ENCODE measurements at places on chromosomes 6 and 20.

- DNase-seq, result peak; percentile 44
Measured at GRCh38 chr20:52924411-52925271, 47.5 kb upstream of the TSHZ2 start.

GRCh38 chr6:6178795-6179194 lies 141.7 kb downstream of the F13A1 start:
- no peak for DNase-seq

- DNase-seq, result no peak
Measured at GRCh38 chr6:74289884-74290283, 593.9 kb downstream of the CD109 start.

DNA sequence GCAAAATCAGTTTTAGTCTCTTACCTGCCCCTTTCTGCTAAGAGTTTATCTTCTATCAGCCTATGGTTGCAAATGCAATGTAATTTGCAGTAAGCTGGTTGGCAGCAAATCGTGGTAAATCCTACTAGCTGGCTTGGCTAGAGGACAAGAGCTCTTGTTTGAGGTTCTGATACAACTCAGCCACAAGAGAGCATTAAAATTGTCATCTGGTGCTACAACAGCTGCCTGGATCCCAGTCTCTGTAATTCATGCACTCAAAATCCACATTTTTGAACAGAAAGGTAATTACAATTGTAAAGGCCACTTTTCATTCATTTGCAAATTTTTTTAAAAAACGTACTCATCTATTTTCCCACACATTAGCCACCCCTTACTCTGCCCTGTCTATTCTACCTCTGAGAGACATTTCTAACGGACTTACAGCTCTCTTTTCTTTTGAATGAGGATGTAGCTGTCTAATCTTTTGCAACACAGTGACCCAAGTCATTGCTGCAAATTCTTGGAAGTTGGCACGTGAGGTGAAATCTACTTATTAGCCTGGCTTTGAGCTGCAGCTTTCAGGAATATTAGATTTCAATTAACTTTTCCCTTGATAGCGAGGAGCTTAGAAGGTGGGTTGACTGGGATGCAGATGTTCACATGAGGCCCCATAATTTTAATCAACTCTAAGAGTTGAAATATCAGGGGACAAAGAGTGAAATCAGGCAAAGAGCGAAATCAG lies 54.0 kb upstream of the FAM184A start:
- DNase-seq, result no peak

DNA sequence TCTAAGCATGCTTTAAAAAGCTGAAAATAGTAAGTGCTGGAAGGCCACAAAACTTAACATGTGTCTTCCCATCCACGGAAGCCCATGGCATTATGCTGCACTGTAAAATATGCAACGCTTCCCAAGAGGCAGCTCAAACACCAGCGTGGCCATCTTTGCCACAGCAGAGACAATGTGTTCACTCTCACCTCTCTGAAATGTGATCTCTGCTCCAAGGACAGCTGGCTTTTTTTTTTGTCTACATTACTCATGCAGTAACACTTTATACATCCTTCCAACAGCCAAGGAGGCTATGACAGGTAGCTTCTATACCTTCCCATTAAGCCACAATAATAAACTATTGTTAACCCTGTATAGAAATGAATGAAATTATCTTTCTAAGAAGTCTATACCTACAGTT lies 49.2 kb downstream of the BLOC1S5 start:
- DNase-seq, result no peak

DNA sequence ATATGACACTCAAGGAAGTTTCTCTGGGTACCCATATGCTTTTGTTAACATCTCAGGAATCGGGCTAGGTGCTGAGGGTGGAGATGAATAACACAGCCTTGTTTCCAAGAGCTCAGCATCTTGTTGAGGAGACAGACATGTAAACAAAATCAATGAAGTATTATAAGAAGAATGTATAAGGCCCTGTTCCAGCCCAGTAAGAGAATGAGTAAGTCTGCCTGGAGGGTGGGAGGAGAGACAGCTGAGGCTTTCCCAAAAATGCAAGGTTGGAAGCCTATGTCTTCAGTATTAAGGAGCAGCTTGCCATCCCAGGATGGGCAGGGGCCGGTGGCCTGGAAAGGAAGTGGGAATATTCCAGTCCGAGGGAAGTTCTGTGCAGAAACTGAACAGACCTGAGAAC lies 615.3 kb upstream of the BTBD3 start:
- DNase-seq, result peak; percentile 38

GRCh38 chr6:70834520-70834919 lies 122.3 kb downstream of the B3GAT2 start:
- DNase-seq, result peak; percentile 16

DNA sequence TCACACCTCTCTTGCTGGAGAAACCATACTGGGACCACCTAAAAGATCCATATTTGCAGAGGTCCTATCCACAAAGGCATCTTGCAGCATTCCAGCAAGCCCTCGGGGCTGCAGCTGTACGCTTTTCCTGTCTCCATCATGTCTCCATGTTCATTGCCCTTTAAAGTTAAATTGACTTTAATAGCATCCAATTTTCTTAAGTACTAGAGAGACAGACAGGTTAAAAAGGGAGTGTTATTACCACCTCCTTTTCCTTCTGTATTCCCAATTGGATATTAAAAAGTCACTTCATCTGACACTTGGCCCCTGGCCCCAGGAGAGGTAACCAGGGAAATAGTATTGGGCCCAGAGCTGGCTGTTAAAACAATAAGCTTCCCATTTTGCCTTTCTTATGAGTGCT lies 178.6 kb downstream of the UNC5CL start:
- DNase-seq, result no peak

GRCh38 chr20:41599699-41600104 lies 18.5 kb downstream of the CHD6 start:
- DNase-seq, result no peak

DNA sequence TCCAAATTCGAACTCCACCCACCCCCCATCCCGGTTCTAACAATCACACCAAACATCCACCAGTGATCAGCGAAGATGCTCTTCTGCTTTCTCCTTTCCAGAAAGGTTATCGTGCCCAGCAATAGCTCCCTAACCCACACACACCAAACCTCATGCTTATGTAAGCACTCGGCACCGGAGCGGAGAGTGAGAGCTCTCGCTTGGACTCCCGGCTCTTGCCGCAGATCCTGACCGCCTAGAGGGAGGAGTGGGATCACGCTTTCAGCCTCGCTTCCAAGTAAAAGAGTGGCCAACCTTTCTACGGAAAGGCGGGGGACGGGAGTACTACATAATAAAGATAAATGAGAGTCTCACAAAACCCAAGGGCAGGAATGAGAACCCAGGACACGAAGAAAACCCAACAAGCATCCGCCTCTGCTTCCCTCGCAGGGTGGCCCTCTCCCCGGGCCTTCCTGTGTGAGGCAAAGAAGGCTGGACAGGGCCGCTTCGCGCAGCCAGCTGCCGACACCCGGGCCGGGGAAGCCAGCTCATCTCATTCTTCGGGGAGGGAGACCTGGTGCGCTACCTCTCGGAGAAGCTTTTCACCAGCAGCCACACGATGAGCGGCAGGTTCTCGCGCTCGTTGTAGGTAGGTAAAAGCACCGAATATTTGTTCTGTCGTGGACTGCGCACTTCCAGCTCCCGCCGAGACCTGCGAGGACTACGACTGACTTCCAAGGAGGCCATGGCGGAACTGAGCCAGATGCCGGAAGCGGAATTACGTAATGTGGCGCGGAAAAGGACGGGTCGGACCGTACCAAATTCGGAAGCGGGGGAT lies at the start of gene DPM1:
Gene DPM1 (minus strand): TSS at position 735 of the 817 bp plus-strand sequence. CDS start 9 bp downstream, at position 726.
- DNase-seq, result peak; percentile 88

GRCh38 chr20:31517373-31517772 lies 3.1 kb downstream of the HM13 start:
- DNase-seq, result peak; percentile 56

DNA sequence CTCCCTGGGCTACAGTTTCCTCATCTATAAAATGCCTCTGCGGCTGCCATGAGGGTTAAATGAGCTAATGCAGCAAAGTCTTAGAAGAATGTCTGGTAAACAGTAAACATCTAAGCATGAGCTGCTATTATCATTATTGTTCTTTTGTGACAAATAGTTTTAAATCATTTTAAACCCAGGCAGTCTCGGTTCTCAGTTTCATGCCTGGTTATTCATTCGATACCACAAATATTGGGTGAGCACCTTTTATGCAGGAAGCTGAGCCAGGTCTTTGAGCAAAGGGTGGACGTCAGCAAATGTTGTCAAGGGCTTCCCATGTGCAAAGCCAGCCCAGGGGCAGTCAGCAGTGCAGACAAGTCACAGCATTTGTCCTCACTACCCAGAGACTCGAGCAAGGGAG lies 128.7 kb downstream of the NFATC2 start:
- DNase-seq, result no peak
